Activated CD8-positive, alpha-beta memory T cell treated with anti-CD3 and anti-CD28 coated beads, Interleukin-2, amount 50 U/mL, for 48 hours (primary cell): ENCODE measurements at places on chromosomes 4 and X.

DNA sequence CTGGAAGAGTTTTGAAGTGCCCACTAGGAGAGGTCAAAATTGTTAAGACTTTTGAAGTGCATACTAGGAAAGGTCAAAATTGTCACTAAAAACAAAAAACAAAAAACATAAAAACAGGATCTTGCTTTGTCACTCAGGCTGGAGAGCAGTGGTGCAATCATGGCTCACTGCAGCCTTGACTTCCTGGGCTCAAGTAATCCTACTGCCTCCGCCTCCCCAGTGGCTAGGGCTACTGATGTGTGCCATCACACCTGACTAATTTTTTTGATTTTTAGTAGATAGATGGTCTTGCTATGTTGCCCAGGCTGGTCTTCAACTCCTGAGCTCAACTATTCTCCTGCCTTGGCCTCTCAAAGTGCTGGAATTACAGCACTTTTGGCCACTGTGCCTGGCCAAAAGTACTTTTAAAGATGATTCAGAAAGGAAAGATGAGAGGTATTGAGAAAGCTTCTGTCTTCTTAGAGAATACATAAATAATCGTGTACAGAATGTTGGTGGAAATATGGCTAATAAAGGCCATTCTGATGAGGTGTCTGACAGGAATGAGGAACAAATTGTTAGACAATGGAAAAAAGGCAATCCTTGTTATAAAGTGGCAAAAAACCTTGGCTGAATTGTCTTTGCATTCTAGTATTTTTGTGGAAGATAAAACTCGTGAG is 43.3 kb upstream of the STX18 start:
- no peak for DNase-seq

GRCh38 chr4:113248320-113248719 is 198.9 kb downstream of the ANK2 start:
- no peak for DNase-seq

DNA sequence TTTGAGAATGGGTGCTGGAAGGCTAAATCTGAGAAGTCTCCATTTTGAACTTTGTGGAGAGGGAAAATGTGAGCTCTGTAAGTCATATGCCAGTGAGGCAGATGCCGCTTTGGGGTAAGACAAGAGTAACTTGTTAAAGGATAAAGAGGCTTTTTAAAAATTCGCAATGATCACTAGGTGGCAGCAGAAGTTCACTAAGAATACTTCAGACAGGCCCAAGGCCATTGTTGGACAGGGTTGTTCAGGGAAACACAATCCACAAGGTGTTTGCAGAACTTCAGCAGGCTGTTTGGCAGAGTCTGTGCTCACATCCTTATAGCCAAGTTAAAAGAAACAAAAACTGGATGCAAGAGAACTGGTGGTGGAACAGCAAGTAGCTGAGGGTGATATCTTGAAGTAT is 13.7 kb upstream of the PIGA start:
- no peak for DNase-seq

DNA sequence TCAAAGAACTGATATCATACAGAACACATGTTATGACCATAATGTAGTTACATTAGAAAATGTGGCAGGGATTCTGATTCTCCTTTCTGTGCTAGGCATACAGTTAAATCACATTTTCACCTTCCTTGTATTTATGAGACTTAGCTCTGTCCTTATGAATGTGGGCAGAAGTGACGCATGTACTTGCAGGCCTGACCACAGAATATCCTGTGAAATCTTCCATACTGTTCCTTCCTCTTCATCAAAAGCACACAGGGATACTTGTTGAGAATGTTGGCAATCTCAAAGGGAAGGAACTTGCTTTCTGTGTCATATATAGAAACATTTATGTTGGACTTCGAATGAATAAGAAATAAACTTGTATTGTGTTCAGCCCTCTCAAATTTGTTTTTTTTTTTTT is 17.2 kb upstream of the MYOZ2 start:
- DNase-seq: no peak

- no peak for DNase-seq
Observed at GRCh38 chr4:101294597-101294996, 52.7 kb downstream of the PPP3CA start.
